Small intestine (tissue), 16 donors: ENCODE measurements at places on chromosomes 6 and 20. TPM values are rescaled to one million over a fixed set of nuclear protein-coding genes. Genes with fewer than 3 reads are reported as not detected.

DNA sequence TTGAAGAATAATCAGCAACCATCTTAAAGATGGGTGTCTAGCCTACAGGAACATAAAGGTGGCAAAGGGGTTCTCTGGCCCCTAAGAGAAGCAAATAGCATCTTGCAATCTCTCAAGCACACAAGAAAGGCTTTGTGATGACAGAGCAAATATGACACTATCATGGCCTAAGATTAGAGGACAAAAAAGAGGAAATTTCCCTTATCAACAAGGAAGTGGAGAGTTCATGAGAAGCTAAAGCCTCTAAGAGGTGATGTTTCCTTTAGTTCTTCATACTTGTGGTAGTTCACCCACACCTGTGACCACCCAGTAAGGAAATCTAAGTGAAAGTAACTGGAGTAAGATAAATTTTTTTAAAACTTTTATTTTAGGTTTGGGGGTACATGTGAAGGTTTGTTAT lies 88.4 kb downstream of the OLIG3 start:
- DNase-seq, result no peak

DNA sequence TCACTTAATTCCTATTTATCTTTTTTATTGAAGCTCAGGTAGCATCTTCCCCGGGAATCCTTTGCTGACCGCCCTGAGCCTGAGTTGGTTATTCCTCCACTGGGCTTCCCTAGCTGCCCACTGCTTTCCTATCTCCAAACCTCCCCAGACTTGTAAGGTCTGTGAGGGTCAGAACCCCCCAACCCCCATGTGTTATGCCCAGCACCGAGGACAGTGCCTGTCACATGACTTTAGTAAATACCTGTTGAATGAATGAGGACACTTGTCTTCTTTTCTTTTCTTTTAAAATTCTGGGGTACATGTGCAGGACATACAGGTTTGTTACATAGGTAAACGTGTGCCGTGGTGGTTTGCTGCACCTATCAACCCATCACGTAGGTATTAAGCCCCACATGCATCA lies 105.9 kb downstream of the UST start:
- no peak for DNase-seq

DNA sequence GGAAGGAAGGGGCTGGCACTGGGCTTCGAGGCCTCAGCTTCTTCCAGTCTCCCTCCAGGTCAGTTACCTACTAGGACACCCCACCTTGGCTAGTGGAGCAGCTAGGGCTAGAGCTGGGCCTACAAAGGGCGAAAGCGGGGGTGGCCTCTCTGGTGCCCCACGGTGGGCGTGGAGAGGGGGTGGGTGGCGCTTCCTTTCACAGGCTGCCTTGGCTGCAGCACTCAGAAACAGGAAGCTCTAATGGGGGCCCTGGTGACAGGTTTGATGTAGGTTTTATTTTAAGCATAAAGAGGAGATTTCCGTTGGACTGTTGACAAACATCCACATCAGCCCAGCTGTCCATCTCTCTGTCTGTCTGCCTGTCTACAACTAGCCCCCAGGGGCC lies 13.4 kb downstream of the FAM110A start:
- DNase-seq, result no peak

DNA sequence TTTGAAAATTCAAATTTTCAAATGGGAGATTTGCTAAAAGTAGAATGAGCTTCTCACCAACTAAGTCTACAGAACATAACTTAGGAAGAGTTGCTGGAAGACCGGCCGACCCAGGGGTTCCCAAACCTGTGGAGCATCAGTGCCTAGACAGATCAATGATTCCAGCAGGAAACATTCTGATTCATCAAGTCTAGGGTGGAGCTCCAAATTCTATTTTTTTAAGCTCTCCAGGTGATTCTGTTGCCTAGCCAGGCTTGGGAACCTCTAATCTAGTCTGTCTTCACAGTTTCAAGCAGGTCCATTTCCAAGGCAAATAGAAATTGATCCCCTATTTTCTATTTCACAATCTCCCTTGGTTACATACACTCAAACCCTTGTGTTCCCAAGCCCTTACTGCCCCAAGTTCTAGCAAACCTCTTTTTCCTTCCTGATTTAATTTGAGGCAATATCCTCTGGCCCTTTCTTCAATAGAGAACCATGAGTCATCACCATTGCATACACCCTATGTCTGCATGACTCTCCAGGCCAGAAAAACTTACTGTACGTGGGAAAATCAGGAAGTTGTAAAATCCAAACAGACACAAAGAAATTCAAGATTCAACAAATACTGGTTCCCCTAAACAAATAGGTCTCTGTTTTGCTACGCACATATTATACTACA lies 8.9 kb downstream of the ATXN1 start:
- peak; percentile 61 for DNase-seq

GRCh38 chr6:158237656-158238055 lies 69.5 kb downstream of the GTF2H5 start:
- no peak for DNase-seq

DNA sequence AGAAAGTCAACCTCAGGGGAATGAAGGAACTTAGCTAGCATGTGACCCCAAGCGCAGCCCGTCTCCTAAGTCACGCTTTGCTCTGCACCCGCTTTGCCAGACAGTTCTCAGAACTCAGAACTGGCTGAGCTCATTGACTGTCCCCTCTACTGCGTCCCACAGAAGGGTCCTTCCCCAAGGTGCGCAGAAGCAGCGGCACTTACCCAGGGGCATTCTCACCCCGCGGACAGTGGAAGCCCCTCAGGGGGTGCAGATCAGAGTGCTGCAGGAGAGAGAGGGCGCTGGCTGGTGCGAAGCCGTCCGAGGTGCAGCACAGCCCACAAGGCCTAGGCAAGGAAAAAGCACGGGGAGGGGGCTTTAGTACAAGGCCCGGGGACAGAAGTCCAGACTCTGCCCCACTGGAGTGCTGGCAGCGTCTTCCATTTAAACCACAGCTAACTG lies 807 bp downstream of the SNHG17 start:
- peak; percentile 63 for DNase-seq

- DNase-seq, result no peak
Observed at GRCh38 chr6:154460306-154461071, 50.0 kb downstream of the CNKSR3 start.

The SLC52A3 gene
- polyA plus RNA-seq, result 8.8 TPM

The TFAP2C gene
- polyA plus RNA-seq, result 0.18 TPM

The TRIM15 gene
- 26.1 TPM for polyA plus RNA-seq
